Stromal cell of bone marrow (primary cell): ENCODE measurements at places on chromosomes 1 and 21.
A peak's percentile ranks its signal among the peaks of the same experiment; 100 is the strongest.

GRCh38 chr1:41811051-41811795 is 107.5 kb downstream of the HIVEP3 start:
- no peak for DNase-seq

GRCh38 chr1:108521990-108522393 is 37.9 kb upstream of the EEIG2 start:
- DNase-seq = no peak

- DNase-seq = no peak
These were observed 922 bp downstream of the CPT2 start for GRCh38 chr1:53197291-53198200.

DNA sequence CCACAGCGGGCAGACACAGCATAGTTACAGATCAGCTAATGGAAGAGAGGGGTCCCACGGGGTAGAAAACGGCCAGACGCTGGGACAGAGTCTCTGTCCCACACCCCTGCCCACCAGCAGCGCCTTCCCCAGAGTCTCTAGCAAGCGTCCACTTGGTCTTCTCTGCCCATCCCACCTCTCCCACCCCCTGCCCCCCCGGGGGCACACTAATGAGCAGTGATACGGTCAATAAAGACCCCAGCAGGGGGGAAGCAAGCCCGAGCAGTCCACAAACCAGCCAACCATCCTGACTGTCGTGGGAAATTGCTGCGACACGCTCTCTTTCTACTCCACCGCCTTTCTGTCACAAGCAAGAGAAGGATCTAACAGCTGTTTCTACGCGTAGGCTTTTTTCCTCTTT is 374.7 kb downstream of the NPHP4 start:
- DNase-seq = no peak

- DNase-seq = no peak
These were observed 4.4 kb downstream of the LBR start for GRCh38 chr1:225423518-225423855.

DNA sequence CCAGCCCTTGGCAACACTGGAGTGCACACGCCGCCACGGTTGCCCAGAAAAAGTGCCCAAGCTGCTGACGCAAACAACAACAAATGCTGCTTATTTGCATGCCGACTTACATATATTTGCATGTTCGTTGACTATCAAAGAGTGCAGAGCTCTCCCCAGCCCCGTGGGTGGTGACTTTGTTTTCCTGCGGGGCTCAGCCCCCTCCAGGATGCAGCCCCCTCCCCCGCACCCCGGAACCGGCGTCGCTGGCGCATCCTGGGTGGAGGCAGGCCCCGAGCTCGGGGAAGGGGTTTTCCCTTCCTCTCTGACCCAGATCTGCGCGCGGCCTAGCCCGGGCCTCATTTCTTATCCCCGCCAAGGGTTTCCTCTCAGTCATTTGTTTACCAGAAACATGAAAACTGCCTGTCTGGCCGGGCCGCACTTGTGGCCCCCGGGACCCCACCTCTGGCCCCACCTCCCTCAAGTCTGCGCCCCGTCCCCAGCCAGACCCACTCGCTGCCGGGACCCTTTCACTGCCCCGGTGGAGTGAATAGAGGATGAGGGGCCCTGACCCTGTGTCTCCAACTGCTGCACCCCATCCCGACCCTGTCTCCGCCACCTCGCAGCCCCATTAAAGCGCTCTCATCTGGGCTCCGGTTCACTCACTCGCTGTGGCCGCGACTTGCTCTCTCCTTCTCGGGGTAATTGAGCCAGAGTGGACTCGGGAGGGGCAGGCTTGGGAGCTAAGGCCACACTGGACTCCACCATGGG is 5.5 kb downstream of the TNFRSF25 start:
- no peak for DNase-seq

- no peak for DNase-seq
These were observed 138.8 kb upstream of the RUNX3 start for GRCh38 chr1:25068829-25069228.

DNA sequence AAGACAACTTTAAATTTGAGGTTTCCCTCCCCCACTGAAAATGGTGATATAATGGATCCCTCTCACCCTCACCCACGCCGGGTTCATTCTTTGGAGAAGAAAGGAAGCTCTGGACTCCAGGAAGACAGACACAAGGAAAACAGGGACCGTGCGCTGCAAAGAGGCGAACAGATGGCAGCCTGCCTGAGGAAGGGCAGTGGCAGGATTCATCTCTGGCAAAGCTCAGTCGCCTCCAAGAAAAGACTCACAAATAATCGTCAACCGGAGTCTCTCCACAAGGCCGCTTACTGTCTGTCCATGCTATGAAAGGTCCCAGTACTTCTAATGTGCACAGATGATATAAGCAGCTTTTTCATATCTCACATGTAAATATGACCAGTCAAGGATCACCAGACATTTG is 110.3 kb downstream of the TIAM1 start:
- no peak for DNase-seq

DNA sequence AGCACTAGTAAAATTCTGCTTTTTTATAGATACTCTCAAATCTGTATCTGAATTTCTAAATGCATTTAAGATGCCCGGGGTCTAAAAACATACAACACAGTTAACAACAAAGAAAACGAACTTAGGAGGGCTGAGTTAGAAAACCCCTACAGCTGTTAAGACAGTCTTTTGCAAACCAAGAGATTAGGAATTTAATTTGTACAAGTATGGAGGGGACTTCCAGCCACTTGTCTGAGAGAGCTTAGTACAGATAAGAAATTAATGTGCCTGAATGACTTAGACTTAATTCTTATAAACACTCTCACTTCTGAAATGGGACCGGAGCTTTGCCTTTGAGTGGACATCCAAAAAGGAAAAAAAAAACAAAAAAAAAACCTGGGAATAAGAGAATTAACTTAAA is 61.6 kb downstream of the SMYD3 start:
- DNase-seq = no peak

GRCh38 chr1:74824497-74825107 is 91.7 kb downstream of the TYW3 start:
- DNase-seq = no peak

GRCh38 chr21:29689753-29690152 is 250.0 kb downstream of the GRIK1 start:
- DNase-seq = no peak

- DNase-seq = no peak
These were observed 307.4 kb downstream of the NPHP4 start for GRCh38 chr1:5684791-5685190.

GRCh38 chr1:19668888-19669287 is 4.2 kb downstream of the HTR6 start:
- no peak for DNase-seq

GRCh38 chr1:225977937-225978748 is 21.0 kb downstream of the SDE2 start:
- DNase-seq = no peak

DNA sequence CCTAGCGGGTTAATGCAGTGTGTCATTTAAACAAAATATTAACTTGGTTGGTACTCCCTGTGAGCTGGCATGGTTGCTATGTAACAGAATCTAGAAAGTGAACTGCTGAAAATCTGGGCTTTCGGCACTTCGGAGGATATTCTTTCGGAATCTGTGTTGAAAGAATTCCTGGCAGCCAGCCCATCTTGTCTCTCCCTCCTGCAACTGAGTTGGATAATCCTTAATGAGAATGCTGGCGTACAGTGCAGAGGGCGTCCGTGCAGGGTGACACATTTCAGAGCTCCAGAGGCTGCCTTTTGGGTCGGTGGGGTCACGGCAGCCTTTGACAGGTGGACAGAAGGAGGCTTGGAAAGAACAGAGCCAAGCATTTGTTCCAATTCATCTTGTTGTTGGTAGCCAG is 3.7 kb downstream of the KAZN start:
- DNase-seq = no peak

DNA sequence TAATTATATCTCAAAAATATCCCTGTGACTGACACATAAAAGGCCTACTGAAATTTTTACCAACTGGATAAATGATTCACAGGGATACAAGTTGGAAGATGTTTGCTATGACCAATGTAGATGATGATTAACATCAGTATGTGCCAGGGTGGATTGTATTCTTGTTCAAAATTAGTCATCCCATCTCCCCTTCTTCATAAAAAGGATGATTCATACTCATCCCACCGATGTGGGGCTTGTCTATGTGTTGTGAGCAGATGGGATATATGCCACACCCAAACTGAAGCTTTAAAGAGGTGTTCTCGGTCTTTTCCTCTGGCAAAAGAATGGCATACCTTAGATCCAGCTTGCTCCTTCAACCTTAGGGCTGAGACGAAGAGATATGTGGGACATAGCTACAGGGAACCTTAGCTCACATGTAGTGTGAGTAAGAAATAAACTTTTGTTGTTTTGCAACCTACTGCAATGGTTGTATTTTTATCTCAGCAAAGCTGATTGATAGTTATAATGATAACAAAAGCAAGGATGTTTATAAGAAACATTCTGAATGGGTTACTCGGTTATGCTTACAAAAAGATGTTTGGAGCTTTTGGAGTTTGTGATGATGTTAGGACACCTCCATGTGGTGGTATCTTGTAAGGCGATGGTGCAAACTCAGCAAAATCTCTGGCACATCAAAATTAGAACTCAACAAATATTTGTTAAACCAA is 29.4 kb downstream of the SPATA17 start:
- DNase-seq = peak; percentile 59

GRCh38 chr1:227935826-227936225 is 11.9 kb downstream of the WNT9A start:
- no peak for DNase-seq

- DNase-seq = no peak
These were observed 5.4 kb upstream of the DISP3 start for GRCh38 chr1:11473491-11474034.

DNA sequence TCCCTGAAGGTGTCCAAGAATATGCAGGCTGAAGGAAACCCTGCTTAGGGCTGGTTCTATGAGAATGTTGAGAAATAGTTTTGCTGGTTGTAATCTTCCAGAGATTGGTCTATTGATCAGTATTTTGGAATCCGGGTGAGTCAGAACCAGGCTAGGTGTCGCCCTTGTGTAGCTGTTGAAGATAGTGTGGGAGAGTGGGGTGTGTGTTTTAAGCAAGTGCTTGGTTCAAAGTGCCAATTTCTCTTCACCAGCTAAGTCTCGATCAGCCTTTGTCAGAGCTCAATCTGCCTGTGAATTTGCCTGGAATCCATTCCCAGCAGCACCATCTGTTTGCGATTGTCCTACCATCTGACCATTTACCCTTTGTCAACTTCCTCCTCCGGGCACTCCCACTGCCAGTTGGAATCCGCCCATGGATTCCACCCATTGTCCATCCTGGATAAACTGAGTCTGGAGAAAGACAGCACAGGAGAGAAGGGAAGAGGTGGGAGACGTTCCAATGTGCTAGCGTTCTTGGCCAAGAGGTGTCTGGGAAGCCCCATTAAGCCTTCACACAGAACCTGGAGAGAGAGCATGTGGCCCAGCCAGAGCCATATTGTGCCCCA is 59.4 kb upstream of the CYP2J2 start:
- DNase-seq = no peak

DNA sequence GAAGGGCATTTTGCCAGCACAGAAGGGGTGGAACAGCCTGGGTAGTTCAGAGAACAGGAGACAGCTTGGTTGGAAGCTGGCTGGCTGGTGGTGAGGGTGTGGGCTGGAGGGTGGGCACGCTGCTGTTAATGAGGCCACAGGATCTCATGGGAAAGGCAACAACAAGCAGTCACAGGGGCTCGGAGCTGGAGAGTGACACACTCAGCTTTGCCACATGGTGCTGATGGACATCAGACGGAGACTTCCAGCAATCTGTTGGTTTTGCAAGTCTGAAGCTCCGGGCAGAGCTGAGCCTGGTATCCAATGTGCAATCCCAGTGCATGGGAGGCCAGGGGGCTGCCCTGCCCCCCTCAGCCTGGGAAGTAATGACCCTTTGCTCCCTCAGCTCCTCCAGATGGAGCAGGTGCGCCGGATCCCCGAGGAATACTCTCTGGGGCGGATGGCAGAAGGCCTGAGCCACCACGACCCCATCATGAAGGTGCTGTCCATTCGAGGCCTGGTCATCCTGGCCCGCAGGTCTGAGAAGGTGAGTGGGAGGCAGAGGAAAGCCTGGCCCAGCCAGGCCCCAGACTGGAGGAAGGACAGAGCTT is 15.6 kb upstream of the TTC4 start:
- DNase-seq = no peak

DNA sequence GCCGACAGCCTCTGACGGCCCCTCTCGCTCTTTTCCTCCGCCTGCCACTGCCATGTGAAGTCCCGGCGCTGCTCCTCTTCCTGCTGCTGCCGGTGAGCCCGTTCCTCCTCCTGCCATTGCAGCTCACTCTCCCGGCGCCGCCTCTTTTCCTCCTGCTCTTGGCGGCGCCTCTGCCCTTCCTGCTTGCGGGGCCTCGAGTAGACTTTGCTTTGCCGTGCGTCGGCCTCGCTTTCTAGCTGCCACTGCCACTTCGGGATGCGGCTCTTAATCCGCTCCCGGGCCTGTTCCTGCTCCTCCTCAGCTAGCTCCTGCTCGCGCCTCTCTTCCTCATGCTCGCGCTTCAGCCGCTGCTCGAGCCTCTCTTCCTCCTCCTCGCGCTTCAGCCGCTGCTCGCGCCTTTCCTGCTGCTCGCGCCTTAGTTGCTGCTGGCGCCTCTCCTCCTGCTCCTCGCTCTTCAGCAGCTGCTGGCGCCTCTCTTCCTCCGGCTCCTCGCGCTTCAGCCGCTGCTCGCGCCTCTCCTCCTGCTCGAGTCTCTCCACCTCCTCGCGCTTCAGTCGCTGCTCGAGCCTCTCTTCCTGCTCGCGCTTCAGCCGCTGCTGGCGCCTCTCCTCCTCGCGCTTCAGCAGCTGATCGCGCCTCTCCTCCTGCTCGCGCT is 4.3 kb downstream of the TCHH start:
- DNase-seq = peak; percentile 10
